ENCODE measurements at places on chromosomes 12 and 14.

DNA sequence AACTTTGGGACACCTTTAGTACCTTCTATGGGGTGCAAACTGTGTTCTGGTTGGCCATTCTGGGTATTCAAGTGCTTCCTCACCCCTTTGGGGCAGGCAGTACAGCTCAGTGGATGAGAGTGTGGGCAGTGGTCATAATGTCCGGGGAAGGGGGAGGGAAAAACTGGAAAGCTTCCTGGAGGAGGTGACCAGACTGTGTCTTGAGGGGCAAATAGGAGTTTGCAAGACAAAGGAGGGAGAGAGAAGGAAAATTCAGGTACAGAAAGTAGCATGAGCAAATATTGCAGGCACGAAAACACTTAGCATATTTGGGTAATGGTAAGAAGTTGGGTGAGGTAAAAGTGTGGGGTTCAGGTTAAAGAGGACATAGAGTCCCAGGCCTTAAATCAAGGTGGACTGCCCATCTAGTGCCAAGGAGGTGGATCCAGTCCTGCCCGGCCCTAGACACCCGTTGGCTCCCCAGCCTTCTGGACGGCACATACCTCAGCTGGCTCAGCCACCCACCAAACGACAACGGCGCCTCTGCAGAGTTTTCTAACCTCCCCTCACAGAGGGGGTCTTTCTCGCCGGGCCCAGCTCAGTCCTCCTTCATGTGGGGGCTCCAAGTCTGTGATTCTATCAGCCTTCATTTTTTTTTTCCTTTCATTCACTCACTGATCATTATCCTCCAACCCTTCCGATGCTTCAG, 86.4 kb downstream of the DICER1 start:
- DNase-seq: no peak

GRCh38 chr14:101506926-101507835, 54.1 kb upstream of the DIO3 start:
- no peak for DNase-seq

- no peak for DNase-seq
These were observed 463.1 kb downstream of the RAD51B start for GRCh38 chr14:68282479-68283377.

DNA sequence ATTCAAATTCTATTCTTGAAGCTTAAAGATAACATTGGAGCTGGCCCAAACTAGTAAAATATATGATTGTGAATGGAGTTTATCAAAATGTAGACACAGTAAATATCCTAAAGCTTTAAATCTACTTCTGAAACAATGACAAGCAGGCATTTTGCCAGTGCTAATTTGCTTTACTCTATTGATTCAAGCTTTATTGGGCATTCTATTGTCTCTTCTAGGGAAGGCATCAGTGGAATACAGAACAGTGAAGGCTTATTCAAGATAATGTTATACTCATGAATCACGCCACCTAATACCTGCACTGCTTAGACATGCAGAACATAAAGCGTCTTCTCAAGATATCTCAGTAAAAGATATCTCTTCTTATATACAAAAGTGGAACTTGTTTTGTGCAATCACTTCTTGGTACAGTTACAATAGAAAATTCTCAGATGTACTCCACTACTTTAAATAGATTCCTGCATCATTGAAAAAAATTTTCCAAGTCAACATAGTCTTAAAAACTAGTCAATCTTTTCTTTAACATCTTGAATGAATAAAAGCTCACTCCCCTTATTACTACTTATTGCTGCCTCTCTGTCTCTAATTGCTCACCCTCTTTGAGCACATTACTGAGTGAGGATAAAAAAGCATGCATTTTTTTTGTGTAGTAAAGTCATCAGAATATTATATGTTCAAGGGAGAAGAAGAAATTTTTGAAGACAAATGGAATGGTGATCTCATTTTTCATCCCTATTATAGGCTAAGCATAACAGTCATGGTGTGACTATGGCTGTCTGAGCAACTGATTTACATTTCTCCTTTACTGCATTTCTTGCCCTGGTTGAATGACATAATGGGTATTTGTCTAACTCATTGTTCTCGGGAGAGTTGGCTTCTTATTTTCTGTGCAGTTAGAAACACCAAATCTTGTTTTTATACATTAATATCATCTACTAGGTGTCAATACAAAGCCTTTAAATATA, 98.0 kb upstream of the E2F7 start:
- DNase-seq: no peak

GRCh38 chr12:88428350-88428749, 151.9 kb downstream of the KITLG start:
- no peak for DNase-seq

GRCh38 chr14:96627811-96628775, 125.9 kb downstream of the PAPOLA start:
- DNase-seq: no peak

- no peak for DNase-seq
These were observed 50.9 kb downstream of the TRAF3 start for GRCh38 chr14:102828151-102828550.

DNA sequence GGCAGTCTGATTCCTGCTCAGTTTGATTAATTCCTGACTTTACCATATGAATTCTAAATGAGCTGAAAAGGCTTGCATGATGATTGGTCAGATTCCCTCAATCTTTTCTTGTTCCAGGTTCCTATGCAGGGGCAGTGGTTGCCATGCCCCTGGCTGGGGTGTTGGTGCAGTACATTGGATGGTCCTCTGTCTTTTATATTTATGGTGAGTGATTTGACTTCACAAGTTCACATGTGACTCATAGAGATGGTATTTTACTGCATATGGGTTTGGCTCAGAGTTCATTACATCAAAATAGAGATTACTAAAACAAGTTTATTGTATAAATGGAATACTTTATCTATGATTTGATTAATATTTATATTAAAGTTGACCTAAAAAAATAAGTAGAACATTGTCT, 44.8 kb downstream of the SLC17A8 start:
- no peak for DNase-seq

- DNase-seq: no peak
These were observed 202.8 kb downstream of the BCAT1 start for GRCh38 chr12:24746006-24746671.

DNA sequence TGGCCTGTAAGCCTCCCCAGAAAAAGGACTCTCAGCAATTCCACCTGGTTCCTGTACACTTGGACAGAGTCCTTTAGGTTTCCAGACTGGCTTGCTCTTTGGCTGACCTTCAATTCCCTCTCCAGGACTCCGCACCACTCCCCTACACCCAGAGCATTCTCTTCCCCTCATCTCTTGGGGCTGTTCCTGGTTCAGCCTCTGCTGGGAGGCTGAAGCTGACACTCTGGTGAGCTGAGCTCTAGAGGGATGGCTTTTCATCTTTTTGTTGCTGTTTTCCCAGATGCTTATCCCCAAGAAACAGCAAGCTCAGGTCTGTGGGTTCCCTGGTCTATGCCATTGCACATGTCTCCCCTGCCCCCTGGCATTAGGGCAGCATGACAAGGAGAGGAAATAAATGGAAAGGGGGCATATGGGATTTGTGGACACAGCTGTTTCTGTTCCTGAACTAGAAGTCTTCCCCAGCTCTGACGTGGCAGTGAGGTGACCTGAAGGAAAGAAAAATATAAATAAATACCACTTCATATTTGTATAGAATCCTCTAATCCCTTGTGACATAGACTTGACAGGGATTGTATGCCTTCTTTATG, 1.3 kb downstream of the RNASE7 start:
- DNase-seq: no peak

GRCh38 chr14:34368971-34369647, 92.9 kb downstream of the SPTSSA start:
- DNase-seq: no peak

DNA sequence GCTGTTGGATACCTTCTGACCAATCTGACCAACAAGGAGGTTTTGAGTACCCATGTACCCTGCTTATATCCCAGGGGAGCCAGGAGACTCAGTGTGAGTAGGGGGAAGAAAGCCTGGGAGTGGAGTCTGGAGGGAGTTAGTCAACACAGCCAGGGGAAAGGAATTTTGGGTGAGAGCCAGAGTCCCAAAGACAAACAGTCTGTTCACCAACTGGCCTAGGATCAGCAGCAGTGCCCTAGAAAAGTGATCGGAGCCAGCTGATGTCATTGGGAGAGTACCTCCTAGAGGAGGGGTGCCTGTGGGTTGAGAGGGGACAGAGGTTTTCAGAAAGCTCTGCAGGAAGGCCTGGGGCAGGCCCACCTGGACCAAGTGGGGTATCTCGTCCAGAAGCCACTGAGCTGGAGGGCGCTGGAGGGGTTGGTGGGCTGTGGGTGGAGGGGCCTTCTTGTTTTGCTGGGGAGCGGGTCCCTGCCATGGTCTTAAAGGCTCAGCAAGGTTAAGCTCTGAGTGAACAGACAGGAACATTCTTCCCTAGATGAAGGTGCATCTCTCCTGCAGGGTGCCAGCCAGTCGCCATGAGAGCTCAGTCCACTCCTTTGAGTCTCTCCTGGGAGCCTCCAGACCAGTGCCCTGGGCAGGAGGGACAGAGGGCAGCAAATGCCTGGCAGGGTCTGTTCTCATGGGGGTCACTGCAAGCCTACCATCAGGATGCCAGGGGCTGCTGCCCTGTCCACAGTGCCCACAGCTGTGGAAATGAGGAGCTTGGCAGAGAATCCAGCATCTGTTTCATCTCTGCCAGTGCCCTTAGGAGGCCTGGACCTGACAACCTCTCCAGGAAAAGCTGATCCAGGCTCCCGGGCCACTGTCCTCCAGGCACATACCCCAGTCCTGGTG, 63.6 kb downstream of the CHGA start:
- DNase-seq: peak; percentile 67

DNA sequence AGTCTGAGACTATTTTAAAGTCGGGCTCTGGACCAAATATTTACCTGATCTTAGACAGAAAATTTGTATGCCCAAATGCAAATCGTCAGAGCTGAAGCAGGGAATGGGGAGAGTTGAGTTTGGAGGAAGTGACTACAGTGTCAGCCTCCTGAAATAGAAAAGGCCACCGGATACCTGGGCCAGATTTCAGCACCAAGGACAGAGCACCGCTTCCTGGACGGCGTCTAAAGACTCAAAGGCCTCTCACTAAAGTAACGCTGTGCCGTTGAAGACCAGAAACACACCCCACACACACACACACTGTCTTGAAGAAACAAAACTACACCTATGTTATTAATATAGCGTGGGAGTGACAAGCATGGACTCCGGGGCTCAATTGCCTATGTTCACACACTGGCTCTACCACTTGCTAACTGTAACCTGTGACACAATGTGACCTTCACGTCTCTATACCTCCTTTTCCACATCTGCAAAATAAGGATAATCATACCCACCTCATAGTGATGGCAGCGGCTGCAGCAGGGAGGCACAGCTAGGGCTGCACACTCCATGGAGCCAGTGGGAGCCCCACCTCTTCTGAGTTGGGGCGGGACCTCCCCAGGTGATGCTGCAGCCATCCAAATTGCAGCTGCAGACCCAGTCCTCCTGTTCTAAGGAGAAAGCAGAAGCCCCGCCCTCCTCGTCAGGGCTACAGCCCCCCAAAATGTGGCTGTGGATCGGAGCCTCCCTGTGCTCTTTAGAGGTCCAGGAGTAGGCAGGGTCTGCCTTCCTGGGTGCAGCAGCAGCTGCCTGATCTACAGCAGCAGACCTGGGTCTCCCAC, 35.6 kb downstream of the KRT76 start:
- DNase-seq: no peak

DNA sequence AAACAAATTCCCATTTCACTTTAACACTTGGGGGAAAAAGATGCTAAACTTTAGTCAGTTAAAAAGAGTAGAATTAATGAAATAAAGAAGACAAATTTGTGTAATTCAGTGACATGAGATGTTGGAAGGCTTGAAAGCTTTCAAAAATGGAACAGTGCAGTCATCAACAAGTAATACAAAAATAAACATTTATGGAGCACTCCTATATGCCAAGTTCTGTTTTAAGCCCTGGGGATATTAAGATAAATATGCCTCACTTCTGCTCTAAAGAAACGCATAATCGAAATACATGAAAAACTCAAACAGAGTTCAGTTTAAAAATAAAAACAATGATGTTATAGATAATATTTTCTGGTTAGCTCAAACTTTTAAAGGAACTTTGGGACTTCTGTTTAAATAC, 93.0 kb downstream of the KCNH5 start:
- no peak for DNase-seq

GRCh38 chr12:64229240-64229639, 7.1 kb upstream of the KICS2 start:
- DNase-seq: no peak

Data from pons (tissue), 1 donor.